ENCODE measurements at places on chromosomes 16 and 17.

- peak; percentile 56 for DNase-seq
Observed at GRCh38 chr16:85329059-85329812, 217.0 kb upstream of the CIBAR2 start.

- no peak for DNase-seq
Observed at GRCh38 chr16:72665701-72666100, 382.2 kb downstream of the ZFHX3 start.

- no peak for DNase-seq
Observed at GRCh38 chr16:15950161-15950854, 892 bp downstream of the ABCC1 start.

- DNase-seq = no peak
Observed at GRCh38 chr16:30982548-30983288, 2.3 kb upstream of the HSD3B7 start.

GRCh38 chr17:59903455-59903854, 10.5 kb downstream of the RPS6KB1 start:
- DNase-seq = no peak
